AG04450 (cell line): ENCODE measurements at places on chromosomes 1 and 21.
A peak's percentile ranks its signal among the peaks of the same experiment; 100 is the strongest.

- no peak for DNase-seq
Measured at GRCh38 chr1:61853583-61853982, 111.3 kb downstream of the PATJ start.

GRCh38 chr21:37292941-37293340 is 25.8 kb upstream of the VPS26C start:
- DNase-seq: no peak

DNA sequence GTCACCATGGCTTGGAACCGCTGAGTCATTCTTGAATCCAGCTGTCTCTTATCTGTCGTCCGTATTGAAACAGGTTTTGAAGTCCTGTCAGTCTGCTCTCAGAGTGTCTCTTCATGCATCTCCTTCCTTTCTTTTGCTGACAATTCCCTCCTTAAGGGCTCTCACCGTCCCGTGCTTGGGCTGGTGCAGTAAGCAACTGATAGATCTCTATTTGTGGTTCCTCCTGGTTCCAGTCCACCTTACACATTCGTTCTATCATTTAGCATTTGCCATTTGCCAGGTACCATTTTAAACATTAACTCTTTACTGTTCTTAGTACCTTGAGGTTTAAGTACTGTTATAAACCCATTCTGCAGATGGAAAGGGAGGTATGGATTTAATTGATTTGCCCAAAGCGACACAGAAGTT is 88.9 kb downstream of the DYRK1A start:
- no peak for DNase-seq

DNA sequence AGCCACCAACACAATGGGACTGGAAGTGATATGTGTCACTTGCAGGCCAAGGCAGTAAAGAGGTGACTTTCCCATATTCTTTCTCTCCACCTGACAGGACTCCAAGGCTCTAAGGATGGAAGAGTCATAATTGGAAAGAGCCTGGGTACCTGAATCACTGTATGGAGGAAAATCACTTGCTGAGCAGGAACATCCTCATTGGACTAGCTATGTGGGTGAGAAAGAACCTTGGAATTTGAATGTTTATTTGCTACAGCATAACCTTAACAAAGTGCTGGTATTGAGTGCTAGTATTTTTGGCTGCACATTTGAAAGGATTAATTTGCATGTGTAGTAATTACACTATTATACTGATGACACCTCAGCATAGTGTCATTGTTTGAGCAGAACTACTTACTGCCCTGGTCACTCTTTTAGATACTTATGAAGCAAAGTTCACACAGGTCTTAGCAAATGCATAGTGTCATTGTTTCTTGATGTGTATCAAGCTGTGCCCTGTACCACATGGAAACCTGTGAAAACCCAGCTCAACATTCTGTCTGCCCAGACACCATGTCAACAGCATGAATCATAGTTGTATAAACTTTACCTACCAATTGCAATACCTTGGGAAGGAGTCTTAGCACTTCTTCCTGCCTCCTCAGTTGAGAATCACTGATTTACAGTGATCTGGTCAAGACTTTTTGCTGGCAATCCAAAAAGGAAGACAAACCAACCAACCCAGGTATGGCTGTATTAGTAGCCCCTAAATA is 5.1 kb upstream of the S100A10 start:
- no peak for DNase-seq

GRCh38 chr1:47664356-47664755 is 226.5 kb downstream of the FOXD2 start:
- no peak for DNase-seq

- peak; percentile 8 for DNase-seq
Measured at GRCh38 chr21:26881504-26882228, 36.5 kb upstream of the ADAMTS1 start.

GRCh38 chr1:40314721-40315238 is 2.3 kb downstream of the COL9A2 start:
- peak; percentile 8 for DNase-seq

DNA sequence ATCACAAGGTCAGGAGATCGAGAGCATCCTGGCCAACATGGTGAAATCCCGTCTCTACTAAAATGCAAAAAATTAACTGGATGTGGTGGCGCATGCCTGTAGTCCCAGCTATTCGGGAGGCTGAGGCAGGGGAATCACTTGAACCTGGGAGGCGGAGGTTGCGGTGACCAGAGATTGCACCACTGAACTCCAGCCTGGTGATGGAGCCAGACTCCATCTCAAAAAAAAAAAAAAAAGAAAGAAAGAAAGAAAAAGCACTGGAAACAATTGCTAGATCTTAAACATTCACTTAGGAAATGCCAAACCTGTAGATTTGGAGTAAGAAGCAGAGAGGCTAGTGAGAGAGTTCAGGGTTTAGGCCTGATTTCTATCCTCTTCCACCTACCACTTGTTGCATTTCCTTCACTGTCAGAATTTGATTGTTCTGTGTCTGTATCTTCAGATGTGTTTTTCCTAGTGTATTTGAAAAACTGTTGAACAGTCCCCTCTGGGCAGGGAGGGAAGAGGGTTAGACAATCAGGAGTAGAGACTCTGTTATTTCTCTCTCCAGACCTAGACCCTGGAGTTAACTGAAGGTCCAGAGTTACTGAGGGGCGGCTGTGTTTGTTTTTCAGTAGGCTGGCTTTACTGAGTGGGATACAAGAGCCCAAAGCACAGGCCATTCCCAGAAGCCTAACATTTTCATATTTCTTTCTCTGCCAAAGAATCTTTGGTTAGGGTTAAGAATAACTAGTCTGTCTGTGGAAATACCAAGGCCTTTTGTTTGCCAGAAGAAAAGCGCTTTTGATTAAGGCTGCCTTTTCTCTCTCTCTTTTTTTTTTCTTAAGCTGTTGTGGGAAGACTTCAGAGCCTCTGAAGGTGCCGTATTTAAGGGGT is 31.1 kb upstream of the MACF1 start:
- DNase-seq: no peak

DNA sequence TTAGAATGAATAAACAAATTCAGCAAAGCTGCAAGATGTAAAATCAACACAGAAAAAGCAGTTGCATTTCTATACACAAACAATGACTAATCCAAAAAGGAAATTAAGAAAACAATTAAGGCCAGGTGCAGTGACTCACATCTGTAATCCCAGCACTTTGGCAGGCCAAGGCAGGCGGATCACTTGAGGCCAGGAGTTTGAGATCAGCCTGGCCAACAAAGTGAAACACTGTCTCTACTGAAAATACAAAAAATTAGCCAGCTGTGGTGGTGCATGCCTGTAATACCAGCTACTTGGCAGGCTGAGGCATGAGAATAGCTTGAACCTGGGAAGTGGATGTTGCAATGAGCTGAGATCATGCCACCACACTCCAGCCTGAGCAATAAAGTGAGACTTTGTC is 22.3 kb downstream of the THEM4 start:
- DNase-seq: no peak

GRCh38 chr1:9182784-9183257 is 51.8 kb upstream of the H6PD start:
- no peak for DNase-seq

GRCh38 chr1:78045926-78046778 is at the start of gene GIPC2:
Gene GIPC2 (plus strand): TSS chr1:78045966. CDS start chr1:78046095, 129 bp downstream.
- no peak for DNase-seq

GRCh38 chr1:198922638-198923430 is 284.0 kb downstream of the PTPRC start:
- no peak for DNase-seq

GRCh38 chr1:229150518-229150917 is 120.4 kb upstream of the RAB4A start:
- DNase-seq: no peak

DNA sequence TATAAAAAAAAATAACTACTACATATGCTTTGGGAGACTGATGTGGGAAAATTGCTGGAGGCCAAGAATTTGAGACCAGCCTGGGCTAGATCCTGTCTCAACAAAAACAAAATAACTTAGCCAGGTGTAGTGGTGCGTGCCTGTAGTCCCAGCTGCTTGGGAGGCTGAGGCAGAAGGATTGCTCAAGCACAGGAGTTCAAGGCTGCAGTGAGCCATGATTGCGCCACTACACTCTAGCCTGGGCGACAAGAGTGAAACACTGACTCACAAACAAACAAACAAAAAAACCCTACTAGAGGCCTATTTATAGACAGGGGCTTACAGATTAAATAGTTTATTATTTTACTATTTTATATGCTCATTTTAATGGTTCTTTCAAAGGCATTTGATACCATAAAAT is 80.0 kb downstream of the LHX4 start:
- no peak for DNase-seq

DNA sequence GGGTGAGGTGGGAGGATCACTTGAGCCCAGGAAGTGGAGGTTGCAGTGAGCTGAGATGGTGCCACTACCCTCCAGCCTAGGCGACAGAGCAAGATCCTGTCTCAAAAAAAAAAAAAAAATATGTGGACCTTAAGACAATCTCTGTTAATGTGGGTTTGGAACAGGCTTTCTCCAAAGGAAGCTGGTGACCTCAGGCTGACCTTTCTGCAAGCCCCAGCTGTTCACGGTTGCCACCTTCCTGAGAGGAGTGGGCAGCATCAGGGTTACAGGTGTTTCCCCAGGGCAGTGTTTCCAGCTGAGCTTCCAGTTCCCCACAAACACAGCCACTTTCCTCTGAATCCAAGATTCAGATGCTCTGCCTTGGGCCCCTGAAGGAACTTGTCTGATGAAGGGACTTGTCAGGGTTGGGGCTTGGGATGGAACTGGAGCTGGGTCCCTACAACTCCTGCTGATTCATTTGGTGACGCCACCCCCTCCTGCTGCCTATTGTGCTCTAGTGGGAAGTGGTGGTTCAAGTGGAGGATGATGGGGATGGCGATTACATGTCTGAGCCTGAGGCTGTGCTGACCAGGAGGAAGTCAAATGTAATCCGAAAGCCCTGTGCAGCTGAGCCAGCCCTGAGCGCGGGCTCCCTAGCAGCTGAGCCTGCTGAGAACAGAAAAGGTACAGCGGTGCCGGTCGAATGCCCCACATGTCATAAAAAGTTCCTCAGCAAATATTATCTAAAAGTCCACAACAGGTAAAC is 1.9 kb downstream of the ZBTB48 start:
- no peak for DNase-seq

DNA sequence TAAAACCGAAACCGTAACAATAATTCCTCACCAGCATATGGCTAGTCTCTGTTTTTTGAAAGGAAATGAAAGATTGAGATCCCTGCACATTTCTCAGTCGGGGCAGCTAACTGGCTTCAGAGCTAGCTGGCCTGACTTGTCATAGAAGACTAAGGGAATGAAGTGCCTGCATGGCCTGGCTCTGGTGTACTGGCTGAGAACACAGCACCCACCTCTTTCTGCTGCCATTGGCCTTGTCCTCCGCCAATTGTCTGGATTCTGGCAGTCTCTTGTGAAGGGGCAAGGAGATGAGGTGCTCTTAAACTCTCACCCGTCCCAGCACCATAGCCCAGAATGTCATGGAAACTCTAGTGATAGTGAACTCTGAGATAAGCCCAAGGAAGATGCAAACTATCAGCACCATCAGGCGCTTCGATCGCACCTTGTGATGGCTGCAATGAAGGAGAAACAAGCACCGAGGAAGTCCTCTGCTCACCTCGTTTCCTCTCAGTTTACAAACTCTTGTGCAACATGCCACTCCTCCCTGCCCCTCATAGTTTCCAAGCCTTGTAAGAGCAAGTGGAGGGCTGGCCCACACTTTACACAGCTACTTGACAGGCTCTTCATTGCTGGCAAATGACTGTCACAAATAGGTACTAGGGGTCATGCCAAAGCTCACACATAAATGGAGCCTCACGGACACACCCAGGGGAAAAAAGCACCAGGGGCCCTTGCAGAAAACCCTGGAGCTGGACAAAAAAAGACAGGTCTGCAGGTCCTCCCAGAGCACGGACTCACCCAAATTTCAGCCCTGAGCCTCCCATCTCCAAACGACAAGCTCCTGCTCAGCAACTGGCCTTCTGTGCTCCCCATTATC is 16.4 kb downstream of the INPP5B start:
- no peak for DNase-seq

DNA sequence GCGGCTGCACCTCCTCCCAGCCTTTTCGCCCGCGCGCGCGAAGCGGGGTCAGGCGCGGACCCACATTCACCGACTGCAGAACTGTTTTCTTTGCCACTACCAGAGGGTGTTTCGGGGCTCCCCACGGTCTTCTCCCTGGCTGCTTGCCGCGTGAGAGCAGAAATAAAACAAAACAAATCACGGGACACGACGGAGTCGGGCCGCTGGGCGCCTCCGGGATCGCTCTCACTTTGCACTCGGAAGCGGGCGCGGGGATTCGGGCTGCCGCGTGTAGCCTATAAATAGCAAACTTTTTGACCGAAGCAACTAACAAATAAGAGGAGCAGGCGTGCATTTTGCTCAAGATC is 412.3 kb upstream of the ESRRG start:
- no peak for DNase-seq

- no peak for DNase-seq
Measured at GRCh38 chr1:231162970-231163829, 1.3 kb downstream of the TRIM67 start.

GRCh38 chr1:159469921-159470533 is 30.5 kb downstream of the OR10J1 start:
- DNase-seq: no peak

DNA sequence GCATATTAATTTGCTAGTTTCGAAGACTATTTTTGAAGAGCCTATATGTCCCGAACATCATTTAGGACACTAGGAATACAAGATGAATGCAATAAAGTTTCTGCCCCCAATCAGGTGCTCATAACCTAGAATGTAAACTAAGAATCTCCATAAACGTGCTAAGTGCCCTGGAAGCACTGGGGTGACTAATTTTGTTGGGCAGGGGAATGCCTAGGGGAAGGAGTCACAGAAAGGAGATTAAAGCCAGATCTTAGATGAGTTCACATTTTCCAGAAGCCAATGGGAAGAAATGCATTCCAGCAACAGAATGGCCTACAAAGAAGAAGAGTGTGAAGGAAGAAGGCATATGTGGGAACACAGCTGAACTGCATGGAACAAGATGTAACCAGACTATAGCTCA is 19.5 kb downstream of the SCYL3 start:
- peak; percentile 45 for DNase-seq

DNA sequence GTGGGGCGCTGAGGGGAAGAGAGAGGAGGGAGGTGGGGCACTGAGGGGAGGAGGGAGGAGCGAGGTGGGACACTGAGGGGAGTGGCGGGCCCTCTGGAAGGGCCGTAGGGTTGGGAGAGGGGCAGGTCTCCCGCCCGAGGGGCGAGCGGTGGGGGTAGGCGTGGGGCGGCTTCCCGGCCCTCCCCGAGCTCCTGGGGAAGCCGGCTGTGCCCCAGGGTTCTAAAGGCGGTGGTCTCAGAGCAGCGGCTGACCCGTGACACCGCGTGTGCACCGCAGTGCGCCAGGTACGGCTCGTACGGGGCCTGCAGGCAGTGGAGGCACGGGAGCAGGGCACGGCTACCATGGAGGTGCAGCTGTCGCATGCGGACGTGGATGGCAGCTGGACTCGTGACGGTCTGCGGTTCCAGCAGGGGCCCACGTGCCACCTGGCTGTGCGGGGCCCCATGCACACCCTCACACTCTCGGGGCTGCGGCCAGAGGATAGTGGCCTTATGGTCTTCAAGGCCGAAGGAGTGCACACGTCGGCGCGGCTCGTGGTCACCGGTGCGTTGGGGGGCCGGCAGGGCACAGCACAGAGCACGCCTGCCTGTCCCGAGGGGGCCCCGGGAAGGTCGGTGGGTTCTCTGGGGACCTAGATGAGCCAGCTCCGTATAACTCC is 68.5 kb downstream of the OBSCN start:
- DNase-seq: no peak
